ENCODE measurements at places on chromosomes 7 and 10.

- DNase-seq = no peak
Measured at GRCh38 chr10:58797356-58797755, 284.7 kb downstream of the BICC1 start.

GRCh38 chr10:32962521-32962920 is 4.5 kb upstream of the ITGB1 start:
- DNase-seq = no peak

- DNase-seq = no peak
Measured at GRCh38 chr10:71023704-71024283, 135.4 kb upstream of the PCBD1 start.

DNA sequence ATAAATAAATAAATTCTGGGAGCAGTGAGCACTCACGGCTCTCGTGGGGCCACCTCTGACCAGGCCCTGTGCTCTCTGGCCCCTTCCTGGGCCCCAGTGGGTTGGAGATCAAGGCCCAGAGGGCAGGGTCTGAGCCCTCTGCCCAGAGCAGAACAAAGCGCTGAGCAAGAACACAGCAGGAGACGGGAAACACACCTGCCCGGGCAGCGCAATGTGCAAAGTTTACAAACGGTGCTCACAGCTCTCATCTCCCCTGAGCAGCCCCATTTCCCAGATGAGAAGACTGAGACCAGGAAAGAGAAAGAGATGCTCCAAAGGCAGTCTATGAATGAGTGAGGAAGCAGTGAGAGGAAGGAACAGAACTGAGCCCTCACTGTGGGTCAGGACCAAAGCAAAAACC is 3.0 kb downstream of the METTL27 start:
- DNase-seq = no peak

- DNase-seq = no peak
Measured at GRCh38 chr10:130994845-130995244, 316.7 kb downstream of the TCERG1L start.

GRCh38 chr10:101060036-101060950 is 1.5 kb upstream of the KAZALD1 start:
- DNase-seq = peak; percentile 98

GRCh38 chr7:26490640-26491624 is 199.3 kb downstream of the SNX10 start:
- DNase-seq = no peak

GRCh38 chr7:50637725-50638643 is 72.8 kb upstream of the DDC start:
- no peak for DNase-seq

DNA sequence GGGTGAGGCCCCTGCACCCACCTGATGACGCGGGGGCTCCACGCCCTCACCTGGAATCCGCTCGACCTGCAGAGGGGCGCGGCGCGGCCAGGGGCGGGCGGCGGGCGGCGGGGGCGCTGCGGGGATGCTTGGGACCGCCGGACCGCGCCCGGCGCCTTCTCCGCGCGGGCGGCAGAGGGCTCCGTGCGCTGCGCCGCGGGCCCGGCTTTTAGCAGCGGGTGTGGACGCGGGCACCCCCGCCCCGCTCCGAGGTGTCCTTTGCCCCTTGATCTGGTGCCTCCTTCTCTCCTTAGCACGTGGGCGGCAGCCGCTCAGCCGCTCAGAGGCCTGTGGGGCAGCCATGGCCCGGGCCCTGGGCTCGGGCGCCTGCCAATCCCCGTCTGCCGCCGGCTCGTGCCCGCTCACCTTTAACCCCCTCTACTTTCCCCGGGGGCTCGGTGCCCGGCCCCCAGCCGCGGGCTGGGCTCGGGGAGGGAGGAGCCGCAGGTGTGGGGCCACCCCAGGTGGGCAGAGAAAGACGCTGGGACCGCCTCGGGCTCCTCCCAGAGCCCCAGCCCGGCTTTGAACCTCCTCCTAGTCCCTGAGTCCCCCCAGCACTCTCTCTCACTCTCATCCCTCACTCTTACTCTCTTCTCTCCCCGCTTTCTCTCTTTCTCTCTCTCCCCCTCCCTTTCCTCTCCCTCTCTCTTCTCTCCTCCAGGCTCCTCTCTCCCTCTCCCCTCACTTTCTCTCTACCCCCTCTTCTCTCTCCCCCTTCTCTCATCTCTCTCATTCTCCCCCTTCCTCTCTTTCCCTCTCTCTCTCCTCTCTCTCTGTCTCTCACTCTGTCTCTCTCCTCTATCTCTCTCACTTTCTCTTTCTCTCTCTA is 19.7 kb upstream of the VPS37D start:
- DNase-seq = peak; percentile 48

DNA sequence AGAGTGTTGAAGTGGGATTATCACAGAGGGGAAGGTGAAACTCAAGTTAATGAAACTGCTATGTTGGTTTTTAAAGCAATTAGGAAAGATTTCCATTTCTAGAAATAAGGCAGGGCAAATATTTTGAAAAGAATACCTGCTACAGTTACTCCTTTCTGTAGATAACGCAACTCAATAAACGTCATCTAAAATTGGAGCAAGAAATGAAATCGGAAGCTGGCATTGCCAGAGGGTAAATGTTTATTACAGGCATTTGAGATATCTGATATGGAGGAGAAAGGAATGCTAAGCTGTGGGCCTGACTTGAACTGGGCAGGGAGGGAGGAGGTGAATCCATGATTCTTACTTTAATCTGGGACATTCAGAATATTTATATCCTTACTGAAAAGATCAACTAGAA is 217.0 kb upstream of the ADARB2 start:
- DNase-seq = no peak

DNA sequence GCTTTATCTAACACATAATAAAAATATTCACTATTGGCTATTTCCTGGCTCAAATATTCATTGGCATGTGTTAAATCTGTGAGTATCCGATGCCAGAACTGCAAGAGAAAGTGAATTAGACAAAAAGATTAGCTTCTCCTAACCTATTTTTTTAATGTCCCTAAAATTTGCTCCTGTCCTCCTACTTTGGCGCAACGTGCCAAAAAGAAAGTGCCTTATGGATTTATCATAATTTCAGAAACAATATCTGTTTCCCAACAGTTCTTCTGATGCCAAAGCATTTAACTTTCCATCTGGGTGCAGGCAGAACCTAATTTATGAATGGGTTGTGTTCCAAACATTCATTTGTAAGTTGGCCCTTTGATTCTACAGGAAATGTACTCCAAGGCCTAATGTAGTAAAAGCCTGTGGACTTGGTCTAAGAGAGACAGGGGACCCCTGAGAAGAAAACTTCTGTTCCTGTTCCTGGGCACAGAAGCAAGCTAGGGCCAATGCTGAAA is 15.4 kb downstream of the PIP4K2A start:
- DNase-seq = no peak

DNA sequence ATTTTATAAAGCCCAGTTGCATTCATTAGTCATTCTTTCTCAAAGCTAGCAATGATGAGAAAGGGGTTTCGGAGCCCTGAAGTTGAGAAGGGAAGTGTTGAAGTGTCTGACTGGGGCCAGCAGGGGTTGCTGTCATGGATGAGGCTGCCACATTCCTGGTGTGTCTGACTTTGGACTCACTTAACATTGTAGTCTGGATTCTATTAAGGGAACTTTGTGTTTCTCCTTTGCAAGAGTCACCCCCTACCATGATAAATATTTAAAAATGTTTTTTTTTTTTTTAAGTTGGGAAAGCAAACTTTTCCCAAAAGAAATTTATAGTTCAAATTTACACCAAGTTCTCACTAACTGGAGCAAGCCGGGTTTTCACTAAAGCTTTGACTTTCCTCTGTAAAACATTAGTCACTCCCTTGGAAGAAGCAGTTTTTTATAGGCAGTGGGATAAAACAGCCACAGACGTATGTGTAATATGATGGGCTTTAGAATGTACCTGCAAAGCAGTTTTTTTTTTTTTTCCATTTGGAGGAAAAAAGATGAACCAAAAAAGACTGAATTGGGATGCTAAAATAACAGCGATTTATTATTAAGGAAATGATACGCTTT is 243.6 kb downstream of the TWIST1 start:
- DNase-seq = no peak

DNA sequence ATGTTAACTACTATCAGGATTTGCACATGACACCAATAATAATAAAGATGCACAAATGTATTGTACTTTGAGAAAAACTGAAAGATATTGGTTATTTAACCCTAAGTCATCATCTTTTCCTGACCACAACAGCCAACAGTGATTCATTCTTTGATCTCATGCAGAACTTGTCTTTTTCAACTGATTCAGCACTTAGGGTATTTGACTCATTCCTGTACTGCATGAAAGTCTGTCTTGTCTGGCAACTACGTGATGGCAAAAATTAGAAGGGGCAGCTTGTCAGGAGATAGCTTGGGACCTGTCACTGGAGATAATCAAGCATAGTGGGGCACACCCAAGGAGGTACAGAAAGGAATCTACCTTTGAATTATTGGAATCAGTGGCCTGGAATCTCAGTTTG is 77.8 kb upstream of the LRRC17 start:
- DNase-seq = peak; percentile 27
